ENCODE measurements at places on chromosomes 5 and 9. TPM values are rescaled to one million over a fixed set of nuclear protein-coding genes. Genes with fewer than 3 reads are reported as not detected.

The NKD2 gene
- 4.4 TPM for total RNA-seq

The MAMDC4 gene
- 29.7 TPM for total RNA-seq

The TXNDC8 gene
- total RNA-seq = not detected

The ANKRD31 gene
- under 0.01 TPM for total RNA-seq

The HTR1A gene
- not detected for total RNA-seq

The INSL6 gene
- total RNA-seq = not detected

The PCDHA9 gene
- 1.6 TPM for total RNA-seq

The SV2C gene
- 0.24 TPM for total RNA-seq

The TMEM252 gene
- not detected for total RNA-seq

The HEMGN gene
- not detected for total RNA-seq

The SEMA5A gene
- total RNA-seq = 14.6 TPM

The LECT2 gene
- total RNA-seq = not detected

The PFN3 gene
- total RNA-seq = not detected

The FAM200C gene
- 8.8 TPM for total RNA-seq

The C5orf52 gene
- not detected for total RNA-seq

The COL23A1 gene
- total RNA-seq = 19.7 TPM

The GRIN3A gene
- not detected for total RNA-seq

The EGFLAM gene
- 0.27 TPM for total RNA-seq

The EMB gene
- total RNA-seq = 3.8 TPM
